COR-L47 (cell line): ENCODE measurements at places on chromosomes 12 and 14.
A peak's percentile ranks its signal among the peaks of the same experiment; 100 is the strongest.

DNA sequence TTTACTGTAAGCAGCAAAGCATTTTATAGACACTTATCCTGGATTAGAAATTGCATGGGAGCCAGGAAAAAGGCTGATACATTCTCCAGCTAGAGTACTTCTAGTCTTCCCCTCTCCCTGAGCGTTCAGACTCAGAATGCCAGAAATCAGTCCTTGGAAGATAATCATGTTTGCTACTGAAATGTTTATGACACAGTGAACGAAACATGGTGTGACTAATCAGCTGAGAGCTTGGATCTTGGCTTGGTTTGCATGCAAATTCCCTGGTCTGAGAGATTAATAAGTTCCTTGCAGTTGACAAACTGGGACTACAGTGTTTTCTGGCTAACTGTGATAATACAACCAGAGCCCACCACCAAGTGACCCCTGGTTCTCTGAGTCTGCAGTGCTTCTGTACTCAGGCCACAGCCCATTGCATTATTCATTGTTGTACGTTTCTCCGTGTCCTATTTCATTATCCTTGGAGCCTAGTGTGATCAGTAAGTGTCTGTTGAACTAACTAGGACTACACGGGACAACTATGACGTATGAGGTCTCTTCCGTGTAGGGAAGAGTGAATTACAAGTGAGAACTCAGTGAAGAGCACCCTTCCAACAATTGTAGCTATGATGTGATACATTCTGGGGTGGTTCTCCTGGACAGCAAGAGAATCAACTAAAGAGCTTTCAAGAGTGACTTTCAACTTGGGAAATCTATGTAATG, 34.6 kb upstream of the EVL start:
- no peak for DNase-seq

GRCh38 chr12:79618848-79619404, 71.8 kb downstream of the PAWR start:
- DNase-seq, result no peak

DNA sequence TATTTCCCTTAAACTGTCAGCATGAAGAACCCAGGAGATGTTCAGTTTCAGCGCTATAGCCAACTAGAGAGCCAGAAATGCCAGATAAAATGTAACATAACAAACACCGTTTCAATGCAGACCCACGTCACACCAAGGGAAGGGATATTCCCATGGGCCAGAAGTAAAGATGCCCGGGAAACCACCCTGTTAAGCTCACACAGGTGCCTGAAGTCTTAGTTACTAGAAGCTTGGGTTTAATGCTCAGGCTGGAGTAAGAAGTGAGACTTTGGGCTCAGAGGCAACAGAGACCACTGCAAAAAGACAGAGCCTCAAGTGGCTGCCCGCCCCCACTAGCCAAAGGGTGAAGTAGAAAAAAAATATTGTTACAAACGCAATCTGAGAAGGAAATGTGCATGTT, 52.3 kb downstream of the SYNE3 start:
- DNase-seq, result no peak

DNA sequence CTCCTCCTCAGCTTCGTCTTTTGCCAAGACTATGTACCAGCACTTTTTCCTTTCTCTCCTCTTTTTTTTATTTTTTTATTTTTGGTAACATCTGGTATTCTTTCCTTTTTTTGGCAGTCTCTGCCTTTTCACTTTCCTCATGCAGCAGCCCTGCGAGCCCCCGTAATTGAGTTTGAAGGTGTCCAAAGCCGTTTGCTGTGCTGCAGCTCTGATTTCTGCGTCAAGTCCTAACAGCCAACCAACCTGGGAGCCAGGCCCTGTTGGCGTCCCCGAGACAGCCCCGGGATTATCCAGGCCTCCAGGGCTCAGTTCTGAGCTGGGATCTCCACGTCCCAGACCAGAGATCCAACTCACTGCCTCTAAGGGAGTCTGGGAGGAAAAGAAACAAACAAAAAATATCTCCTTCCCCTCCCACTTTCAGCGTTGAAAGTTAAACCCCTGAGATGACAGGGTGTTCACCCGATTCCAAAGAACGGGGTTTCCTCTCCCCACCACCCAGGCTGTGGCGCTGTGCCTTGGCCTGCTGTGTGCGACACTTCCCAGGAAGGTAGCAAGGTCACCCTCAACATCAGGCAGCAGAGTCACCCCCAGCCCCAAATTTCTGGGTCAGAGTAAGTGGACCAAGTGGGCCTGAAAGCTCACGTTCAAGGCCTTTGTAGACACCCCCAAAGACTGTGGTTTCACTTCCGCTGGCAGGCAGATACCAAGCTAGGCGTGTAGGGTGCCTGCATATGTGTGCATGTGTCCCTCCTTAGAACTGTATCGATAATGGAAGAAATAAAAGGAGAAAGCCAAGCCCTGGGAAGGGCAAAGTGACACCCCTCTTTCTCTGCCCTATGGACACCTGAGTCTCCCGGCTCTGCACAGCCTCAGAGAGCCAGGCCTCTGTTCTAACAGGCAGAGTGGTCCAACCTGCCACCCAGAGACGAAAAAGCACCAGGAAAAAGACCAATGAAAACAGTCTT, 11.1 kb downstream of the BCL11B start:
- no peak for DNase-seq

- peak; percentile 68 for DNase-seq
Observed at GRCh38 chr12:119819322-119819721, 57.8 kb downstream of the CIT start.

DNA sequence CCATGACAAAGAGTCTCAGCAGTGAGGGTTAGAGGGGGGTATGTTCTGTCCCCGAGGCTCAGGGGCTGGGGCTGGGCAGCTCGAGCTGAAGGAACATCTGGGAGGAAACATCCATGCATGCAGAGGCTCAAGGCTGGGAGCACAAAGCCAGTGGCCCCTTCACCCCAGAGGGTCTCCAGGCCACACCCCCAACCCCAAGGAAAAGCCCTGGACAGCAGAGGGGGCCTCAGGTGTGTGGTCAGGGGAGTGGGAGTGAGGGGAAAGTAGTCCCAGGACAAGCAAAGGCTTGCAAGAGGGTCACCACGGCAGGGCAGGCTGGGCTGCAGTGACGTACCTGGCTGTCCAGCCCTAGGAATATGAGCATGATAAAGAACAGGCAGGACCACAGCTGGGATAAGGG, 17.5 kb downstream of the SLC6A12 start:
- no peak for DNase-seq

DNA sequence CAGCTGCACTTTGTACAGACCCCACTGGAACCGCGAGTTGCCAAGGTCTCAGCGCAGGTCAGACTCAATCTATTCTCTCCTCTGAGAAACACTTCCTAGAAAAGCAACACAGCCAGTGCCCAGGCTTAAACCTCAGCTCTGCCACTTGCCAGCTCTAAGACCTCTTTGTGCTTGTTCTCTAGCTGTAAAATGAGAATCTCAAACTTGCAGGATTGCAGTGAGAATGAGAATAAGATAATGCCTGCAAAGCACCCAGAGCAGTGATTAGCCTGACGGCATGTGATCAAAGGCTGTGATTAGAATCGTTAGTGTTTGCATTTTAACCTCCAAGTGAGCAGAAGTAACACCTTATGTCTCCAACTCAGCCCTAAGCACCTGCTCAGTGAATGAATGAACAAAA, 21.3 kb downstream of the ANO2 start:
- DNase-seq, result no peak

DNA sequence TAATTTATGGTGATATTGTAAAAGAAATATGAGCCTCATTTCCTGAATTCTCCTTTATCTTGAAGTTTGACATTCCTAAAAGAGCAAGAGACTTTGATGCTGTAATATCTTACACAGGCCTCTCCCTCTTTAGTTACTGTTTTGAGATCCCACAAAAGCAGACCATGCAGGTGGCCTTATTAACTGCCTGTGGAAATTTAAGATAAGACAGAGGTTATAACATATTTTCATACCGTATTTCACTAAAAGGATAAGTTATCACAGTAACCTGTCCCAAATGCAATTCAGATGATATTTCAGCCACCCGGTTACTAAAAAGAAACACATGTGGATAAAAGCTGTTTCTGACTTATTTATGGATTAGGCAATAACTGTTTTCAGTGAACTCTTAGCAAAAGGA, 150.1 kb downstream of the NAV3 start:
- DNase-seq, result no peak

GRCh38 chr14:69996216-69996615, 117.0 kb downstream of the SMOC1 start:
- no peak for DNase-seq

DNA sequence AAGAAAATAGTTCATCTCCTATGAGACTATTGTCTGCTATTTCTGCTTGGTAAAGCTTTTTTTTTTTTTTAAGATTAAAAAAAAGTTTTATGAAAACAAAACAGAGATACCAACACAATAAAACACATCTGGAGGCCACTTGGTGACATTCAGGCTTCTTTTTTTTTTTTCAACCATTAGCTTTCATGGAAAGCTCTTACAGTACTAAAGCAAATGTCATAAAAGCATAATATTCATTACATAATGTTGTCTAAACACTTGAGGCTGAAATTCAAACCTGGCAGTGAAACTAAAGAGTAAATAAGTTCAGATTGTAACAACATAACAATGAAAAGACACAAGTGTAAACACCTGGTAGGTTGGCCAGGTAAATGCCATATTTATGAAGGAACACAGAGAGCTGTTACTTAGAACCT, 14.7 kb downstream of the PRICKLE1 start:
- DNase-seq, result no peak

DNA sequence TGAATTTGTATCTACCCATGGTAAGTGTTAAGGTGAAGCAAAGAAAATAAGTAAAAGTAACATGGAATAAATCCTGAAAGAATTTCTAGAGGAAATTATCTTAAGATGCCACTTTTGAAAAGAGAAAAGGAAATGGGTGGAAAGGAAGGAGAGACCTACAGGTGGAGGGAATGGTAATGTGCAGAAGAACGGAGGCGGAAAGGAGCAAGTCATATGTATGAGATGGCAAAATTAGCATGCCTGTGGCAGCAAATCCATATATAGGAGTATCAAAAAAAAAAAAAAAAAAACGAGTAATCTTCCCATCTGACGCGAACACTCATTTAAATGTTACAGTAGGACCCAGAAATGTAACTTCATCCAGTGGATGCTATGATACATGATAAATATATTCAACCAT, 23.0 kb downstream of the OSBPL8 start:
- DNase-seq, result no peak

DNA sequence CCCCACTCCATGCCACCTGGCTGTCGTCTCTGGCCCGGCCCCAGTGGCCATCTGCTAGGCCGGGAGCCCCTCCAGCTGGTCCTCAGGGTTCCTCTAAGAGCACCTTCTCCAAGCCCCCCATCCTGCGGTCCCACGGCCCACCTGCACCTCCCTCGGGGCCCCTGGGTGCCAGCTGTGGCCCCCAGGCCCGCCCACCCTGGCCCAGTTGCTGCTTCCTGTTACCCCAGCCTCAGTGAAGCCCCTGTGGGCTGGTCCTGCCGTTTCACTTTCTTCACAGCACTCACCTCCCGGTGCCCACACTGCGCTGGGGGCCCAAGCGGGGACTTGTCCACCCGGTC, 27.6 kb upstream of the NUDT14 start:
- DNase-seq, result no peak

DNA sequence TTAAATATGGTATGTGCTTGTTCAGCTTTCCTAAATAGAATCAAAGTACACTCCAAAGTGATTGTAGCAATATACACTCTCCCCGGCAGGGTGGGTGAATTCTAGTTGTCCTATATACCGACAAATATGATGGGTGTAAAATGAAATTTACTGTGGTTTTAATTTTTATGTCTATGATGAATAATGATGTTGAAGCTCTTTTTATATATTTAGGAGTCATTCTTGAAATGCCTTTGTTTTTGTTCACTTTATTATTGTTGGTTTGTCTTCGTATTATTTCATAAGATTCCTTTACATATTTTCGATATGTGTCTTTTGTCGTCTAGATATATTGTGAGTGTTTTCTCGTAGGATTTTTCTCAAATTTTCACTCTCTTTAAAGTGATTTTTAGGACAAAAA, 105.7 kb downstream of the PDE3A start:
- DNase-seq, result no peak

- DNase-seq, result no peak
Observed at GRCh38 chr14:31194661-31195060, 12.9 kb downstream of the HECTD1 start.

DNA sequence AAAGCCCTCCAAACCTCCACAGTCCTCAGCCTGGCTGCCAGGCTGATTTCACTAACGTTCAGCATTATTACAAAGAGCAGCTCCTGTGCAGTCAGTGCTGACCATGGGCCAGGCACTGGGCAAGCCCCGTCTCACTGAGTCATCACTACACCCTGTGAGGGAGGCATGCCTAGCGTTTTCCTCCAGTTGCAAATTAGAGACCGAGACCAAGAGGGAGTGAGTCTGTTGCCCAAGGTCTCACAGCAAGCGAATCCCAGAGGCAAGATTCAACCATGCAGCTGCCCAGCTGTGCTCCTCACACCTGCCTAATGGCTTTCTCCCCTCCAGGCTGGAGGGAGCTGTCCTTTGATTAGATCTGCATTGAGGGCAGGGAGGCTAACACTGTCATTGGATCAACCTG, 229.3 kb upstream of the LHX5 start:
- no peak for DNase-seq

DNA sequence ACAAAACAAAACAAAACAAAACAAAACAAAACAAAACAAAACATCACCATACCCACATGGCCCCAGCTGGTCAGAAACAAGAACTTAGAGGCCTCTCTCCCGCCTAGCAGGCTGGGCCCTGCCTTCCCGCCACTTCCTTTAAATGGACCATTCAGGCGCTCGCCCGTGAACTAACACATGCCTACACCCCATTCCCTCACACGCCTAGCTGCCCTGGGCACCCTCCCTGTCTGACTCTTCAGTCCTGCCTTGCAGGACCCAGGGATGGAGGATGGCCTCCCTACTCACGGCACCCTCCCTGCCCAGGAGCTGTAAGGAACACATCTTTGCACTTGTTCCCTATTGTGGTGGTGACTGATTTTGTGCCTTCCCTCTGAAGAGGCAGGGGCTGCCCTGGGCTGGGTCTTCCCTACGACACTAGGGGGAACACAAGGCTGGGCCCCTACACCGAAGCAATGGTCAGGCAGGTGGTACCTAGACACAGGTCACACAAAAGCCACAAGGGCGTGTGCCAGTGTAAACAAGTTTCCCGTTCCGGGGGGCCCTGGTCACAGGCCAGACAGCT, 21.5 kb downstream of the P2RX2 start:
- DNase-seq, result no peak

DNA sequence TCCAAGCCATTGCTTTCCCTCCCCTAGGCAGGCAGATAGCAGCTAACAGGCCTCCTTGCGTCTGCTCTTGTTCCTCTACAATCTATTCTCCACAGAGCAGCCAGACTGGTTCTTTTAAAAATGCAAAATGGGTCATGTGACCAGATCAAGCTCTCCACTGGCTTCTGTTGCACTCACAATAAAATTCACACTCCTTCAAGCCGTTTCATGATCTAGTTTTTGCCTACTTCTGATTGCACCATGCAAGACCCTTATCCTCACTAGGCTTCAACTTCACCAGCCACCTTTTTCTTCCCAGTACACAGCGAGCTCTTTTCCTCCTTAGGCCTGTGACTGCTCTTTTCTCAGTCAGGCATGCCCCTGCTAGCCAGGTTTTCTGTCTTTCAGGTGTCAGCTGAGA, 6.1 kb upstream of the KRAS start:
- no peak for DNase-seq

GRCh38 chr12:12608557-12608957, 3.1 kb upstream of the CREBL2 start:
- DNase-seq, result no peak
